ENCODE measurements at places on chromosomes 7 and 10.

GRCh38 chr10:103053659-103054581 is 135.8 kb downstream of the CNNM2 start:
- no peak for DNase-seq

- no peak for DNase-seq
These were observed 21.9 kb downstream of the ADCYAP1R1 start for GRCh38 chr7:31074120-31074383.

DNA sequence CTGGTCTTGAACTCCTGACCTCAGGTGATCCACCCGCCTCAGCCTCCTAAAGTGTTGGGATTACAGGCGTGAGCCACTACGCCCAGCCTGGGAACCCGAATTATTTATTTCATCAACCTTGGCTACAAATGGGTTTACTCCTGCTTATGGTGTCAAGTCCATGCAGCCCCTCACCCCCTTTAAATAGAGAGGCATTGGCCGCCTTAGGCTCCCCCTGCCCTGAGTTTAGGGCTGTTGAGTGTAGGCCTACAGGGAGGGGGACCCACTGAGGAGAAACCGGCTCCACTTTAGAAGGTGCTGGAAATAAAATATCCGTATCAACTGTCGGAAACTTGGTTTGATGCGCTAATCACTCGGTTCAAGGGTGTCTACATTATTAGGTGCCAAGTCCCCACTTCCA is 8.7 kb upstream of the SP8 start:
- DNase-seq = no peak

DNA sequence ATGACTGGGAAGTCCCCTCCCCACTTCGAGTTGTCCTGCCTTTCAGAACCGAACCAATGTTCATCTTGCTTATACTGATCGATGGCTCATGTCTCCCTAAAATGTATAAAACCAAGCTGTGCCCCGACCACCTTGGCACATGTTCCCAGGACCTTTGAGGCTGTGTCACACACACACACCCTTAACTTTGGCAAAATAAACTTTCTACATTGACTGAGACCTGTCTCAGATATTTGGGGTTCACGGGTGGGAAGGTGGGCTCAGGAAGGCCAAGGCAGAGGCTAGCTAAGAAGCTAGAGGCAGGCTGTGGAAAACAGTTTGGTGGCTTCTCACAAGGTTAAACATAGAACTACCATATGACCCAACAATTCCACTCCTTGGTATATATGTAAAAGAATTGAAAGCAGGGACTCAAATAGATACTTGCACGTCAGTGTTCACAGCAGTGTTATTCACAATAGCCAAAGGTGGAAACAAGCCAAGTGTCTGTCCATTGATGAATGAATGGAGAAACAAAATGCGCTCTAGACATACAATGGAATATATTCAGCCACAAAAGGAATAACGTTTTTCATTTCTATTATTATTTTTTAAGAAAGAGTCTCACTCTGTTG is 15.4 kb downstream of the PRF1 start:
- no peak for DNase-seq

Data from germinal center (tissue), 1 donor.